ENCODE measurements at places on chromosomes 2 and 18.

- peak; percentile 31 for DNase-seq
Measured at GRCh38 chr2:54380670-54381069, 75.5 kb upstream of the SPTBN1 start.

DNA sequence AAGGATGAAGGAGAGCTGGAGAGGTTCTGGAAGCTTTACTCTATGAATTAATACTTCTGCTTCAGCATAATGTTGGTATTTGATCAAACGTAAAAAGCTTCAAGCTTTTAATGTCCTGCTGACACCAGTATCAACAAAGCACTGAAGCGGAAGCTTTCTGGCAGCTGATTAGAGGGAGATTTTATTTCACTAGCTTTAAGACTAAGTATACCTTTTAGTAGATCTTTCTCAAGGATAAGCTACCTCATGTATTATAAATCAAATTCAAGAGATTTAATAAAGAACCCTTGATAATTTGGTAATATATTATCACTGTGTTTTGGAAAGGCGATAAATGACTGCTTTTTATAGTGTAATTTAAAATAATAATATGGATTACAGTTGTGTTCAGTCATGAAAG, 128.0 kb upstream of the CD302 start:
- no peak for DNase-seq

- peak; percentile 26 for DNase-seq
Measured at GRCh38 chr2:48346124-48346536, 183.8 kb upstream of the STON1 start.

DNA sequence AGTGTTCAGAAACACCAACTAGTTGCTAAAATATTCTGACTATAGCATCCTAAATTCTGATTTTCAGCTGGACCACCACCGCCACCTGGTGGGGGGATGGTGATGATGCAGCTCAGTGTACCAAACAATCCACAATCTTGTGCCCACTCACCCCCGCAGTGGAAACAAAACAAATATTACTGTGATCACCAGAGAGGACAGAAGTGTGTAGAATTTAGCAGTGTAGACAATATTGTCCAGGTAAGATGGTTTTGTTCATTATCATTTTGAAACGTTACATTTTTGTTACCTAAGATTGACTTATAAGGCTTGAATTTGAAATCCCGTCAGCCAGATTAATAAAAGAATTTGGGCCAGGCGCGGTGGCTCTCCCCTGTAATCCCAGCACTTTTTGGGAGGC, 31.7 kb upstream of the UBXN4 start:
- DNase-seq = peak; percentile 34

DNA sequence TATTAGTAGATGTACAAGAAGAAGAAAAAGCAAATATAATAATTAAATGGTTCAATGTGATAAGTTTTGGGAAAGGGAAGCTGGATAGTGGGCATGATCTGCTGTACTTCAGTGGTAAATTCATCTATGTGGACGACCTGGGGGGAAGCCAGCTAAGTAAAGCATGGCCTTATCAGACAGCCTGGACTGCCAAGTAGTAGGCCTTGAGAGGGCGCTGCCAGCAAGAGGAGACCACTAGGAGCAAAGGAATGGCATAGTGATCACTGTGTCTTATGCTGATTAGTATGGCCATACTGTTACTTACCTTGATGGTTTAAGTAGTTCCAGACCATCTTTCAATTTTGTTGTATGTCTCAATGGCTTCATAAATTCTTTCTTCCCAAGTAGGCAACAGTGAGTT, 287.6 kb downstream of the SETBP1 start:
- DNase-seq = no peak

DNA sequence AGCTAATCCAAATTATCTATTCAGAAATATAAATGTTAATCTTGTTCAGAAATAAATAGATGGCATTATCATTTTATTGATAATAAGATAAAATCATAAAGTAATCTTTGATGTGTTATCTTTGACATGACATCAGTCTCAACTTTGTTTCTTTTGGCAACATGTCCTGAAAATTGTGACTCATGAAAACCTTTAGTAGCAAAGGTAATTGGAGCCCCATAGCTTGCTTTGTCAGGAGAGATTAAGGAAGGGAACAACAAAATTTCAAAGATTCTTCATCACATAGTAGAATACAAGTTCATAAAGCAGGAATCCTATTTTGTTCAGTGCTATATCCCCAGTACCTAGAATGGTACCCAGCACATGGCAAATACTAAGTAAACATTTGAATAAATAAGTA, 165.4 kb downstream of the KCNE4 start:
- DNase-seq = no peak

DNA sequence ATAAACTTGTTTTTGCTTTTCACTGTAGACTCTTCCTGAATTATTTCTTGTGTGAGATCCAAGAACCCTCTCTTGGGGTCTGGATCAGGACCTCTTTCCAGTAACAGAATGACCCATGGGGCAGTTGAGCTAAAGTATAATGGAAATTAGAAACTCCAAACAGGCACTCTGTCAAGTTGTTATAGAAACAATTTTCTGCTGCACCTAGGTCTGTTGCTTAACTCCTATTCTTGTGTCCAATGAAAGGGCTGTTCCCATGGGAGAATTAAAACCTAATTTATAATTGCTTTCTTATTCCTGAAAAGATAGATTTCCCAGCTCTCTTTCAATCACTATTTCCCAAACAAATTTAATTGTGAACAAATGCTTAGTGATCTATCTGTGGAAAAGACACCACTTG, 1341.3 kb upstream of the PIK3C3 start:
- DNase-seq = no peak

GRCh38 chr2:85353876-85354285, 447 bp downstream of the RETSAT start:
- DNase-seq = peak; percentile 4

- DNase-seq = no peak
Measured at GRCh38 chr2:151907286-151908203, 79.3 kb upstream of the ARL5A start.

DNA sequence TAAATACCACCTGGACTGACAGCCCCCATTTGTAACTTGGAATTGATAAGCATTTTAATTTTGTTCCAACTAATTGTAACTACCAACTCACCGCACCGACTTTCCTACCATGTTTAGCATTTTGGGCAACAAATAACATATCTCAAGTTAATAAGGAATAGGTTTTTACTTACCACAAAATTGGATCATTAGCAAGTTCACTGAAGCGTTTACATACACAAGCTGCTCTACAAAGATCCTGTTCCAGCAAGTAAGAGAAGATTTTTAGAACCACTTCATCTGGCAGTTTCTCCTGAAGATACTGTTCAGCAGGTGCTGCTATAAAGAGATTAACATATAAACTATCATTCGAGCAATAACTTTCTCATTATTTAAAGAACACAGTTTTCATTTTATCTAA, 55.7 kb downstream of the MSH6 start:
- DNase-seq = no peak

DNA sequence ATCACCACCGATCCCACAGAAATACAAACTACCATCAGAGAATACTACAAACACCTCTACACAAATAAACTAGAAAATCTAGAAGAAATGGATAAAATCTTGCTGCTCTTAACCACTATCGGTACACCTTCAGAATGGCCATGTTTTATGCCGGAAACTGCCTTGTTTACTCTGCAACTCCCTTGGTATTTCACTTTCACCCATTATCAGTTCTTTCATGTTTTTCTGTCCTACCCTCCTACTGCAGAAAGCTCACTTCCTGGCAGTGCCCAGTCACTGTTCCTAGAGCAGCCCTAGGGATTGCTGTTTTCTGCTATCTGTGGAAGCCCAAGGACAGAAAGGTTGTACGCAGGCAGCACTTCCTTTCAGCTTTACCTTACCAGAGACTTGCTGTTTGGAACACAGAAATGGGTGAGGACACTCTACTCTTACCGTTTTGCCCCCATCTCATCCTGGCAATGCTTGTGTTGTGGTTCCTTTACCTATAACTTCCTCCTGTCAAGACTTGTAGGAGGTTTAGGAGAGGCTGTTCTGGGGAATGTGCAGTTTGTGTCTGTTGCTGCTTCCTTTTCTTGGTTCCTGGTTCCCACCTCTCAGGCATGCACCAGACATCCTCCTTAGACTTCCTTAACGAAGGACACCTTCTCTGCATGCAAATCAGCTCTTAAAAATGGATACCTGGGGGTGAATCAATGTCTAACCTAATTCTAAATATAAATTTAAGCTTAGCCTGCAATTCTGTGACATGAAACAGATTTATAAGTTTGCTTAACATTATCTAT, 394.4 kb downstream of the SPAG16 start:
- no peak for DNase-seq

DNA sequence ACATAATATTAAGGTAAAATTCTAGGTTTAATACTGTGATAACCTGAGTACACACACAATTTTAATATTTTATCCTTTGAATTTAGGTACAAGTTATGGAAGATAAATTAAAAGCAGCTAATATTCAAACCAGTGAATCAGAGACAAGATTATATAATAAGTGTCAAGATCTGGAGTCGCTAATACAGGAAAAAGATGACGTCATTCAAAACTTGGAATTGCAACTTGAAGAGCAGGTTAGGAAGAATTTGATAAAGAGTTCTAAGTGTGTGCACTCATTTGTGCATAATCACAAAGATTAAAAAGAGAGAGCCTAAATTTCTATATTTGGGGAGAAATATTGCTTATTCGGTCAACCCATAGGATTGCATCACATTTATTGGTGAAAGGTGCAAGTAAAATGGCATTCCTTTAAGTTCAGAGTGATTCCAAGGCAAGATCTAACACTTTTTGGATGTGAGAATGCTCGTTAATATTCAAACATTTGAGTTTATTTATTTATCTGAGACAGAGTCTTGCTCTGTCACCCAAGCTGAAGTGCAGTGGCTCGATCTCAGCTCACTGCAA, 16.3 kb upstream of the C1GALT1C1L start:
- DNase-seq = no peak

DNA sequence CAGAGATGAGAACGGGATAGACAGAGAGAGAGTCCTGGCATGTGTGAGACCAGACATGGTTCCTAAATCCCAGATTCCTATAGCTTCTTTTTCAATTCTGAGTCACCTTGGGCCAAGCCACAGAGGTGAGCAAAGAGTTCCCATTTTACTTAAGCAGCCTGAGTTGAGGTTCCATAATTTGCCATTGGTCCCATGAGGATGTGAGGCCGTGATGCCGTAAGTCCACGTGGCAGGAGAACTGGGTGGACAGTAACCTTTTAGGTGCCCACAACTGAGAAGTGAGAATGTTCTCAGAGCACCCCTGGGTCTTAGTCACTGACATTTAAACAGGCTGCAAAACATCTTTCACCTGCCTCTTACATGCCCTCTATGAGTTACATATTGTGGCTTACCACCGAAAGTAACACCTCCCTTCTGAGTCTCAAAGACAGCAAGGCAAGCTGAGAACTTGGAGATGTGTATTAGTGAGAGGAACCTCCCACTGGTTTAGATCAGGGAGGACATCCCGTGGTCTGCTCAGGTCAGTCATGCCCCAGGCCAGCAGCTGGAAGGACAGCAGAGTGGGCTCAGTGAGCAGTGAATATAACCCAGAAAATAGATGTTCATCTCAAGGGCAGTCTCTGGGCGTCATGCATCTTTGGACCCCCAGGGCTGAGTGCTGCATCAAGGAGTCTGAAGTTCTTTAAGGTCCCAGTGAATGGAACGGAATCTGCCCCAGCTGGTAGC, 127.9 kb upstream of the LGALSL start:
- DNase-seq = no peak

GRCh38 chr2:48433682-48434081, 96.3 kb upstream of the STON1 start:
- DNase-seq = no peak

GRCh38 chr18:48784656-48785055, 166.1 kb downstream of the SMAD7 start:
- DNase-seq = no peak

GRCh38 chr2:149657401-149658040, 69.9 kb upstream of the MMADHC start:
- DNase-seq = no peak

GRCh38 chr18:60018618-60019462, 119.0 kb downstream of the PMAIP1 start:
- peak; percentile 45 for DNase-seq

DNA sequence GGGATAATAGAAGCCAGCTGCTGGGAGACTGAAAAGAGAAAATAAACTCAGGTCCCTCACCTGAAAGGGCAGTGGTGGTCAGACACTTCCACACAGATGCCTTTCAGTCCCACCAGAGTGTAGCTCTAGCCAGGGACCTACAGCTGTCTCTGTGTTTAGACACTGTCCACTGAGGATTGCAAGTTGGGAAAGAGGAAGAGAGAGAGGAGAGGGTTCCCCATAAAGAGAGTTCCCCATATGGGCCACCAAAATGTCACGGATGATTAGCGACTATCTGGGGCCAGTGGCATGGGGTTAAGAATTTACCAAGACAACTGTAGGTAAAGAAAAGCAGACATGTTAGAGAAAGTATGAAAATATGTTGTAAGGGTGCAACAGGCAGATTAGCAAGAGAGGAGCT, 36.7 kb upstream of the SKA1 start:
- DNase-seq = no peak

- DNase-seq = no peak
Measured at GRCh38 chr18:38957736-38958135, 1392.1 kb upstream of the CELF4 start.

- DNase-seq = peak; percentile 25
Measured at GRCh38 chr2:181573140-181573736, 83.7 kb downstream of the CERKL start.

- no peak for DNase-seq
Measured at GRCh38 chr2:208798698-208799097, 392.1 kb downstream of the PTH2R start.

GRCh38 chr2:186695081-186695756, 1.4 kb downstream of the FAM171B start:
- peak; percentile 61 for DNase-seq

DNA sequence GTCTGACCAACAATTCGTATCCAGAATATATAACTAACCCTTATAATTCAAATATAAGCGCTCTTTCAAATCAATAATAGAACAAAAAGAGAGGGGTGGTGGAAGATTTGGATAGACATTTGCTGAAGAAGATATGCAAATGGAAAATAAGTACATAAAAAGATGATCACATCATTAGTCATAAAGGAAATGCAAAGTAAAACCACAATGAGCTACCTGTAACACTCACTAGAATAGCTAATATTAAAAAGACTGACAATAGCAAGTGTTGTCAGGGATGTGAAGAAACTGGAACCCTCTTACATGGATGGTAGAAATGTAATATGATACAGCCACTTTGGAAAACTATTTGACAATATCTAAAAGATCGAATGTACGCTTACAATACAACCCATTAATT, 84.9 kb upstream of the MRPS9 start:
- DNase-seq = no peak

- peak; percentile 93 for DNase-seq
Measured at GRCh38 chr2:205868773-205869333, 186.6 kb downstream of the NRP2 start.

DNA sequence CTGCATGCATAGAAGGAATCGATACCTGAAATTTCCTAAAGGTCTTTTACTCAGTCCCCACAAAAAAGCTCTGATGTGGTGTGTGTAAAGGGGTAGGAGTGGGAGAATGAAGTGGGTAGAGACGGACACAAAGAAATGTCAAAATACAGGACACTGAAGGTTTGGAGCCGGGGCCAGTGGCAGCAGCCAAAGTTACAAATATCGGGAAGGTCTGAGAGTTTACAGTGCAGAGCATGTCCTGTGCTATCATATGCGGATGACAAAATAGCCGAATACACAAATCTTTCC, 89.9 kb upstream of the STON1 start:
- no peak for DNase-seq

All from fibroblast of skin of abdomen (primary cell).